Caudate nucleus (tissue), 63 donors: ENCODE measurements at places on chromosomes 6 and 20.

DNA sequence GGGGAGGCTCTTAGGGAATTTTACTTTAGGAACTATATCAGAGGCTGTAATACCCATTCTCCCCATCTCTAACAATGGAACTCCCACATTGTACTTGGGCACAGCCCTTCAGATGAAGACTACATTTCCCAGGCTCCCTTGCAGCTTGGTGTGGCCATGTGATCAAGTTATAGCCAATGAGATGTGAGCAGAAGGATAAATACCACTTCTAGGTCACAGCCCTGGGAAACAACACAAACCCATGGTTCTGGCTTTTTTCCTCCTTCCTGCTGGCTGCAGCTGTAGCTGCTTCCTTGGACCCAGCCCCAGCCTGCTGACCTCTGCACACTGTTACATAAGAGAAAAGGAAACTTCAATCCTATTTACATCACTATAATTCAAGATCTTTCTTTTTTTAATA lies 445.9 kb upstream of the JARID2 start:
- DNase-seq: peak; percentile 15

DNA sequence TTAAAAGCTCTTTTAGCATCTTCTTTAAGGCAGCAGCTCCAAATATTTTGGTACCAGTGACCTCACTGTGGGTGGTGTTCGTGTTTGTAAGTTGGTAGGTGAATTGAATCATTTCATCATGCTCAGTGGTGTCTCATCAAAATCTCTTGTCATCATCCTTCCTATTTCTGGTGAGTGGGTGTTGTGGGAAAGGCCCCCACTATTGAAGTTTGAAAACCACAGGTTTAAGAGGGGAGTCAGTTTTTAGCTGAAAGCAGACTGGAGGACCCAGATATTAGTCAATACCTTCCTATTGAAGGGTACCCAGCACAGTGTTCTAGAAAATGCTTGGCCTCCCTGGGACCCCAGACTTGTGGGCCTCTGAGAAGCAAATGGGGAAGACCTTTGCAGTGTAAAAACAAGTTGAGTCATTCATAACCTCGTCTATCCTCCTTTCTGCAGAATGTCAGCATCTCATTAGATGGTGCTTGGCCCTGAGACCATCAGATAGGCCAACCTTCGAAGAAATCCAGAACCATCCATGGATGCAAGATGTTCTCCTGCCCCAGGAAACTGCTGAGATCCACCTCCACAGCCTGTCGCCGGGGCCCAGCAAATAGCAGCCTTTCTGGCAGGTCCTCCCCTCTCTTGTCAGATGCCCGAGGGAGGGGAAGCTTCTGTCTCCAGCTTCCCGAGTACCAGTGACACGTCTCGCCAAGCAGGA lies 3.7 kb downstream of the PIM1 start:
- DNase-seq: no peak

GRCh38 chr6:138416206-138416605 lies 12.2 kb downstream of the HEBP2 start:
- no peak for DNase-seq

DNA sequence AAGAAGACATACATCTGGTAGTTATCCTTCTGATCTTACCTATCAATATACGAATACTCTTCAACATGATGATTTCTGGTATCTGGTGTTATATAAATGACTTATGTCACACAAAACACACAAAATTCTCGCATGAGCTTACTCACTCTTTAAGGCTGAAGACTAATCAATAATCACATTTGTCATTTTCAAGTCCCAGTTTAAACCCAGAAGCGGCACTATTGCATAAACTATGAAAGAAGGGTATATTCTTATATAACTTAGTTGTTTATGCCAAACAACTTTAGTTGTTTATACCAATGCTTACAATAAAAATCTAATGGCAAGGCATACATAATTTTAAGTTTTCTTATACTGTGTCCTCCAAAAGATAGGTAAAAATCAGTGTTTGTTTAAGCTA lies 293.1 kb downstream of the GRIK2 start:
- DNase-seq: no peak

DNA sequence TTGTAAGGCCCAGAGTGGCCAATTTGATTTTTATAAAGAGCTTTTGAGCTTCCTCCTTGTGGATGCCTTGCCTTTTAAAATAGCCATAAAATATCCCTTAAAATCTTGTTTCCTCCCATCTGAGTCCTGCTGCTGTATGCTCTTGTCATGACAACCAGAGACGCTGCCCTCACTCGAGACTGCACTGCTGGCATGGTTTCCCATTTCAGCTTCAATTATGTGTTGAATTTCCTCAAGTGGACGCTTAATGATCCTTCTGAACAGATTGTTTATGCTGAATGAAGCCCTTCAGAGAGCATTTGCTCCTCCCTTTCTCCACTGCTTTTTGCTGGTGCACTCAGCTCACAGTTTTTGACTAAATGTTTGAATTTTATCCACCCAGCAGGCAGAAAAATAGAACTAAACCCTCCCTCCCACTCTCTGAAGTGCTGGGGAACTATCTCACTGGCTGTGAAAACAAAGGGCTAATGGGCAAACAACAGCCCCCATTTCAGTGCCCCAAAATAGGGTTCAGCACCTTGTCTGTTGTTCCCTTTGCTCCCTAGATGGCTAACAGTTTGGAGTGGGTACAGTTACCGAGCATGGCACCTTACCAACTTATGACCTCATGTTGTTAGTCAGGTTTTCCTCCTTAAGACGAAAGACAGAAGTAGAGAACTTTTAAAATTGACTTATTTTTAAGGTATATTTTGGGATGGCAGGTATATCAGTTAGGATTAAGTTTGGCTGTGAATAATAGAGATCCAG lies 45.5 kb upstream of the RNF8 start:
- no peak for DNase-seq

DNA sequence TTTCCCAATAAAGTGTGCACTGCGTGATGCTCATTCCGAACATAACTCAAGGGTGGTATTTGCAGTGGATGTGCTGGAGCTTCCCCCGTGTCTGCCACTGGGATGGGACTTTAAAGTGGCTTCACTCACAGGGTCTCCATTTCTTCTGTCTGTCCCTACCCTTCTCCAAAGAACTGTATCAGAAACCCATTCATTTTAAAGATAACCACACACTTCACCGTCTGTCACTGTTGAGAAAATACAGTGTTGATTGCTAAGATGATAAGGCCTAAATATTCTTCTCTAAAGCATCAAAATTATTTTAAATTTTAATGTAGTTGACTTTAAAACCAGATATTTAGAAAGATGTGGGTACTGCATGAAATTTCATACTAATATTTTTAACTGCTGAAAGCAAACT lies 161.4 kb downstream of the TMEM242 start:
- DNase-seq: no peak
